Endothelial cell of umbilical vein (primary cell): ENCODE measurements at places on chromosomes 11 and 22. TPM values are rescaled to one million over a fixed set of nuclear protein-coding genes. Genes with fewer than 3 reads are reported as not detected.

TMEM225 gene
- not detected in 2 replicates for total RNA-seq

DNA sequence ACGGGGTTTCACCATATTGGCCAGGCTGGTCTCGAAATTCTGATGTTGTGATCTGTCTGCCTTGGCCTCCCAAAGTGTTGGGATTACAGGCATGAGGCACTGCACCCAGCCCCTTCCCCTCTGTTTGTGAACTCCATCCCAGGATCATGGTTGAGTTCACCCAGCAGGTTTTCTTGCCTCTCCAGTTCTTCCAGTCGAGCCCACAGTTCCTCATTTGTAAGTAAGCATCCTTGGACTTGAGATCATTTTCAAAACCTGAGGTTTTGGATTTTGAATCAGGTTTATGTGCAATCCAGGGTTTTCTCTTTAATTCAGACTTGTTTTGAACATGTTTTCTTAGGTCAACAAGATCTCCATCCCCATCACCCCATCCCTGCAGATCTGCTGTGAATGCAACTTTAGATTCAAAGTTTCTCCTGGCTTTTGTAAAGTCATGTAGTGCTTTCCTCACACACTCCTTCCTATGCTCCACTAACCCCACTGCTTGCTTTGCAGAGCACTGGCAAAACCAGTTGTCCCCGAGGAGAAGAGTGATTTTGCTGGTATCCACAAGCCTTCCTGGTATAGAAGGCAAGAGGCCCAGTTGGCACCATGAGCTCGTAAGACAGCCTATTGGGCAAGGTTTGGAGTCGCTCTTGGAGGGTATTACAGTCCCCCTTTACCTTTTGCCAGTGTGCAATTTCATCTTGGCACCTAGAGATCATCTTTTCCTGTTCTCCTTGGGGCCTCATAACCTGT is 14.7 kb upstream of the VPREB1 start:
- DNase-seq: no peak
- no peak overlapping the region for H3K27ac ChIP-seq
- no peaks in the 10 kb centered on the region for H3K4me1 ChIP-seq

- DNase-seq: no peak
- no peak overlapping the region for H3K4me3 ChIP-seq
- no peaks in the 10 kb centered on the region for H3K27me3 ChIP-seq
- H3K36me3 ChIP-seq: peaks cover 10% of the 10 kb centered on the region
These were observed 136.6 kb downstream of the NAV2 start for GRCh38 chr11:19849107-19849789.

DNA sequence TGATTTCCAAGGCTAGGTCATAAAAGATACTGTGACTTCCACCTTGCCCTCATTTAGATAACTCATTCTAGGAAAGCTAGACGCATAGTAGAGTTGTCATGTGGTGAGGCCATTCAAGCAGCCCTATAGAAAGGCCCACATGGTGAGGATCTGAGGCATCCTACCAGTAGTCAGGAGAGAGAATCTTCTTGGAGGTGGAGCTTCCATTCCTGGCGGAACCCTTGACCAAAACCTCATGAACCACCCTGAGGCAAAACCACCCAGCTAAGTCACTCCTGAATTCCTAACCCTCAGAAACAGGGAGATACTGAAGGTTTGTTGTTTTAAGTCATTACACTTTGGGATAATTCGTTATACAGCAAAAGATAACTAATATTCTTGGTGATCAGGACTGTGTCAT is 2.9 kb upstream of the HDHD5 start:
- no peaks in the 10 kb centered on the region for H3K27me3 ChIP-seq
- H3K27ac ChIP-seq: no peak overlapping the region
- DNase-seq: no peak
- no peaks in the 10 kb centered on the region for H3K36me3 ChIP-seq

GRCh38 chr11:75056814-75057213 is 39.9 kb downstream of the OR2AT4 start:
- DNase-seq: no peak
- H3K4me1 ChIP-seq: no peaks in the 10 kb centered on the region
- H3K27ac ChIP-seq: no peak overlapping the region
- peaks cover 25% of the 10 kb centered on the region for H3K27me3 ChIP-seq
- no peaks in the 10 kb centered on the region for H3K36me3 ChIP-seq
- H3K4me3 ChIP-seq: no peak overlapping the region

- no peaks in the 10 kb centered on the region for H3K36me3 ChIP-seq
- H3K27ac ChIP-seq: no peak overlapping the region
- H3K4me3 ChIP-seq: no peak overlapping the region
- DNase-seq: no peak
These were observed 104.3 kb downstream of the TRAF6 start for GRCh38 chr11:36405585-36406367.
